Pons (tissue), 1 donor: ENCODE measurements at places on chromosomes 12 and 14.
A peak's percentile ranks its signal among the peaks of the same experiment; 100 is the strongest.

DNA sequence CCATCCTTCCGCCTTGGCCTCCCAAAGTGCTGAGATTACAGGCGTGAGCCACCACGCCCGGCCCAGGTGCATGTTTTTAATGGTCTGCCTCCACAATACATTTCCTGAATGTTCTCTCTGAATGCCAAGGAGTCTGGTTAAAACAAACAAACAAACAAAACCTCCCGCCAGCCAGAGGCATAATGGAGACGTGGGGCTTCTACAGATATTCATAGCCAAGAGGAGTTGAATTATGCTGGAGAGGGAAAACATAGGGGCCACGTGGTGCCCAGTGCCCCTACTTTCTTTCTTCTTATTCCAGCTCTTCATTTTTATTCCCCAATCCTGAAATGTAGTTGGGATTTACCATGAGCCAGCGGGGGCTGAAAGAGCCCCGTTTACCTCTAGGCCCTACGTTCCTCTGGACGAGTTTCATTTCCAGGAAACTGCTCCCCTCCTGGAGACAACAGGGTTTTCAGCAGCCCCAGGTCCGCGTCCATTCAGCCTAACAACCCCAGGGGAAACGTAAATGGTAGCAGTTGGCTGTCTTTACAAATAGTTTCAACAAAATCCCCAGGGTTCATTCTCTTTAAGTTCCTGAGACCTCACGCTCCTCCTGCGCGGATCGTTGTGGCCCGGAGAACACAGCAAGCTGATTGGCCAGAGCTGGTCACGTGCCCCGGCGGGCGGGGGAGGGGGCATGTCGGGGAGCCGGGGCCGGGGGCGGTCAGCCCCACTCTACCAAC lies 108.5 kb upstream of the ESRRB start:
- DNase-seq, result peak; percentile 39

- peak; percentile 84 for DNase-seq
Measured at GRCh38 chr14:22386924-22387775, 201.9 kb downstream of the DAD1 start.

GRCh38 chr14:52348279-52348678 lies 34.2 kb downstream of the PTGER2 start:
- DNase-seq, result no peak

- DNase-seq, result no peak
Measured at GRCh38 chr12:108530161-108530560, 15.1 kb downstream of the FICD start.

GRCh38 chr14:63852271-63852816 lies 460 bp upstream of the SYNE2 start:
- DNase-seq, result no peak

- DNase-seq, result no peak
Measured at GRCh38 chr12:89117448-89118034, 234.8 kb downstream of the DUSP6 start.

DNA sequence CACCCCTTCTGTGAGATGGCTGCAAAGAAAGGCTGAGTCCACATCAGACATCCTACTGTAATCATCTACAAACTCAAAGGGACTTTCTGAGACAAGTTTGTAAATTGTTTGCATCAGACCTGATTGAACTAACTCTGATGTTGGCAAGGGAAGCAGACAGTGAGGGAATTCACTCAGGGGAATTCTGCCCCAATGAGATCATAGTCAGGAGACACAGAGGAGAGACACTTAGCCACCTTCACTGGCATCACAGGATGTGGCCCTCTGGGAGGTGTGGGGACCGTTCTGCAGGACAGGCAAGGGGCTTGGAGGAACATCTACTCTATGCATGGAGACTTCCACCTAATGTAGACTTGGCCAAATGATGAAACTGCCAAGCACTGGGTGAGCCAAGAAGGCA lies 70.7 kb upstream of the DDX11 start:
- no peak for DNase-seq

GRCh38 chr12:113456199-113456598 lies 15.5 kb downstream of the LHX5 start:
- DNase-seq, result no peak

DNA sequence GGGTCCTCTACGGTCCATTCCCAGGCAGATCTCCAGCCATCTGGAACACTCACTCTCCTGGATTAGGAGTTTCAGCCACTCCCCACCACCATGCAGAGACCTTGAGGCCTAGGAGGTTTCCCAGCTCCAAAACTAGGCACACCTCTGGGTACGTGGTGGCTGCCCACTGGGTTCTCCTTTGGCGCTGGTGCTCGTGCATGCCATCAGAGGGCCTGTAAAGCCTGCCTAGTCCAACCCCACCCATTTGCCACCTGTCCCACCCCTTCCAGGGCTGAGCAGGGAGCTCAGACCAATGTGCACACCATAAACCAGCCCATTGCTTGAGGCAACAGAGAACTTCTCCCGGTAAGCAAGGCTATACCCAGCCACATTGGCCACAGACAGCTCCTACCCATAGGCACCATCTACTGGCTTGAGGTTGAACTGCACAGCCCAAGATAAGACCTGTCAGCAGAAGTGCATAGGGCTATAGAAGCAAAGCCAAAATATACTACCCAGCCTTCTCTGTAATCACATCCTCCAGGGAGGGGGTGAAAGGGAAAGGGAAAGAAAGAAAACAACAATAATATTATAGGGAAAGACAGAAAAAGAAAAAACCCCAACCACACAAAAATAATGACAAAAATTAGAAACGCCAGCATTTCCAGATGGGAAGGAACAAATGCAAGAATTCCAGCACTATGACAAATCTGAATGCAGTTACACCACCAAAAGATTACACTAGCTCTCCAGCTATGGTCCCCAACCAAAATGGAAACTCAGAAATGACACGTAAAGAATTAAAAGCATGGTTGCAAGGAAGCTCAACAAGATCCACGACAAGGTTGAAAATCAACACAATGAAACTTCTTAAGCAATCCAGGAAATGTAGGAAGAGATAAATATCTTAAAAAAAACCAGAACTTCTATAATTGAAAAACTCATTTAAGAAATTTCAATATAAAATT lies 111.9 kb upstream of the CCDC175 start:
- peak; percentile 33 for DNase-seq

- DNase-seq, result no peak
Measured at GRCh38 chr12:99393763-99394162, 253.8 kb upstream of the GARIN6 start.

GRCh38 chr12:112488257-112488876 lies 69.6 kb downstream of the PTPN11 start:
- peak; percentile 88 for DNase-seq

DNA sequence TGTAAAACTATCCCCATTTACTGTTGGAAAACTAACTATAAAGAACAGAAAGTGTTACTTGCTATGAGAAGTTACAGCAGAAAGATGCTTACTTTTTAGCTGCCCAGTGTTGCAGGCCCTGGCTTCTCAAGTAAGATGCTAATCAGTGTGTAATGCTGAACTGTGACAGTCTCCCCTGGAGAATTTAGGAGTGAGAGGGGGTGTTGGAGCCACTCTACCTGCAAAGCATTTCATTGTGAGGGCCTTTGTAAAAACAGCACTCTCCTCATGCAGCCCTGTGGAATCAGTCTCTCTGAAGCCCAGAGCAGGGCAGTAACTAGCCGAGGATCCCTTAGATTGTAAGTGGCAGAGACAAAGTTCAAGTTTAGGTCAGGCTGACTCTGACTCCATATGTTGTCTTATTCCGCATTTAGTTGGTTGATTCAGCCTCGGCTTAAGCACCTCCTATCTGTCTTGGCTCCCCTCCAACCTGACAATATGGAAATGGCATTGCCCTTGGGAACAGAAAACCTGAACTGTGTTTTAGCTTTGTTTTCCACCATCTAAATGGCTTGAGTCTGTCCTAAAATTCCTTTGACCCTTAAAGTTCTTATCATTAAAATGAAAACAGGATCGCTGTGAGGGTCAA lies 141.3 kb downstream of the PRKCH start:
- no peak for DNase-seq

GRCh38 chr12:86774841-86775388 lies 518.7 kb upstream of the MGAT4C start:
- no peak for DNase-seq

DNA sequence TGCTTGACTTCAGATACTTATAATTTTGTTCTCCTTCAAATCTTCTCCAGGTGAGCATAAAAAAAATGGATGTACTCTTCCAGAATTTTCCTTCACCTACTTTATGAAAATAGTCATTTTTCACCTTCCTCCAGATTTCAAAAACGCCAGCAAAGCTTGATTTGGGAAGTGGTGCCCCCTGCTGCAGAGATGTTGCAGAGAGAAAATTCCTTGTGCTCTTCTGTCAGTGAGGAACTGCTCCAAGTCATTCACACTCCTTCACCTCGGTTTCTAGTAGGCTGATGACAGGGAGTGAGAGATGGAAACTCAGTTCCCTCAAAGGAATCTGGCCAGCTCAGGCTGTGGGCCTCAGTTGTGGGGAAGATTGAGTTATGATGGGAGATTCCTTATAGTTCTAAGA lies 24.2 kb upstream of the RNASE3 start:
- peak; percentile 24 for DNase-seq

DNA sequence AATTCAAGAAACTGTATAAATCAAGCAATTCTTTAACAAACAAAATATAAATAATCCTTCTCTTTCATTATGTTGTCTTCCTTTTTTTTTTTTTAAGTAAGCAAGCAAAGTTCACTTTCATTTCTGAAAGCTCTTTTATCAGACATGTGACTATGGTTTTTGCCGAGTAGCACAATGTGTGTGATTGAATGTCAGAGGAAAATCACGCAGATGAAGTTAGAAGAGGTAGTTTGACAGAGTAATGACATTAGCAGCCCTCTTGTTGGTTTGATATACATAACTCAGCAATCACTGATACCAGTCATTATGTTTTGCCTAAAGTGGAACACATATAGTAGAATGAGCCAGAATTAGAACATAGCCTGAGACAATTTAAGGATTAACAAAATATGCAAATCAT lies 19.0 kb downstream of the ALX1 start:
- no peak for DNase-seq

- DNase-seq, result no peak
Measured at GRCh38 chr14:39875028-39875427, 442.8 kb upstream of the FBXO33 start.

- DNase-seq, result no peak
Measured at GRCh38 chr12:57722716-57723629, 15.6 kb downstream of the AGAP2 start.

DNA sequence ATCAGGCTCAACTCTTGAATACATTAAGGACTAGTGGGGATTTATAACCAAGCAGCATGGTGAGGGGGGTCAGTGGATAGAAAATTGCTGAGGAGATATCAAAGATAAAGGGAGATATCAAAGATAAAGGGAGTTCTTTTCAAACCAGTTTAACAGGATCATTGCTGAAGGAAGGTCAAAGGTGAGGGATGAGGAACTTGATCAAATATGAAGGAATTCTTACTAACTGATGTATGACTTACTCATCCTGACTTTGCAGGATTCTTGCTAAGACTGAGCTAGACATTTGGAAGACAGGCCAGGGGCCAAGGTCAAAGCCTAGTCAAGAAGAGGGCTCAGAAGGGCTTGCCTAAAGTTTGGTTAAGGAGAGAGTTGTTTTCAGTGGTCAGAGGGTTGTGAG lies 4.8 kb downstream of the ABHD4 start:
- no peak for DNase-seq

GRCh38 chr14:71733210-71733883 lies 198.9 kb upstream of the RGS6 start:
- DNase-seq, result no peak

GRCh38 chr14:21791749-21792148 lies 118.1 kb upstream of the OR4E1 start:
- DNase-seq, result no peak

DNA sequence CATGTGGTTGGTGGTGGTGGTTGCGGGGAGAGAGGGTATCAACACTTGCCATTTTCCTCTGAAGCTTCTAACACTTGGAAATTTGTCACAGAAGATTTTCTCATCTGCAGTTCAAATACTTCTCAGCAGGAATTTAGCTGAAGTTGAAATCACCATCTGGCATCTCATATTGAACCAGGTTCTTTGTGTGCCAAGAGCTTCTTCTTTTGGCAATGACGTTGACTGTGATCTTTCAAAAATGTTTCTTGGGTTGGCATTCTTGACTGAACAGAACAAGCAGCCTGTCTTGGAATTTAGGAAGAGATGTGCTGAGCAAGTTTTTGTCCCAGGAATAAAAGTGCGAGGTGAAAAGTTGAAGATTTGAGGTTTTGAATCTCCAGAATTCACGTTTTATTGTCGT lies 8.7 kb upstream of the NIN start:
- DNase-seq, result no peak

DNA sequence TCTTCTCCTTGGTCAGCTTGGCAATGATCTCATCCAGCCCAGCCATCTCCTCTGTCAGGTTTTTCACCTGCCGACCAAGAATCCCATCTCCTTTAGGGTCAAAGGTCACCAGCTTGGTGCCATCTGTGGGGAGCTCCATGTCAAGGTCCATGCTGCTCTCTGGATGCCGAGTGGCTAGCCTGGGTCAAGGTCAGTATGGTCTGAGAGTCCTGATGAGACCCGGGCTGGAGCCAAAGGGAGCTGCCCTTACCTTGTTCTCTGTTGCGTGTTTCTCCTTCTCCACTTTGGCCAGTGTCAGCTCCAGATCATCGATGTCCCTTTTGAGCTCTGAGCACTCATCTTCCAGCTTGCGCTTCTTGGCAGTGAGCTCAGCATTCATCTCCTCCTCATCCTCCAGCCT lies 11.8 kb downstream of the MYH7 start:
- DNase-seq, result no peak

DNA sequence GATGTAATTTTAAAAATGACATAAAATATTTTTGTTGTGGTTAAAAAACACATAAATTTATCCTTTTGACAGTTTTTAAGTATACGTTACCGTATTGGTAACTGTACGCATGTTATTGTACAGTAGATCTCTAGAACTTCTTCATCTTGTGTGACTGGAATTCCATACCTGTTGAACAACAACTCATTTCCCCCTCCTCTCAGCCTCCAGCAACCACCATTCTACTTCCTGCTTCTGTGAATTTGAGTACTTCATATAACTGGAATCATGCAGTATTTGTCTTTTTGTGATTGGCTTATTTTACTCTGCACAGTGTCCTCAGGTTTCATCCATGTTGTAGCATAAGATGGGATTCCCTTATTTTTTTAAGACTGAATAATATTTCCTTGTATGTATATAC lies 113.6 kb upstream of the ATF1 start:
- no peak for DNase-seq

- DNase-seq, result no peak
Measured at GRCh38 chr14:55693904-55694303, 113.9 kb downstream of the KTN1 start.

- DNase-seq, result no peak
Measured at GRCh38 chr12:93361151-93361919, 16.4 kb upstream of the NUDT4 start.

GRCh38 chr14:47345016-47345415 lies 330.4 kb downstream of the MDGA2 start:
- no peak for DNase-seq

DNA sequence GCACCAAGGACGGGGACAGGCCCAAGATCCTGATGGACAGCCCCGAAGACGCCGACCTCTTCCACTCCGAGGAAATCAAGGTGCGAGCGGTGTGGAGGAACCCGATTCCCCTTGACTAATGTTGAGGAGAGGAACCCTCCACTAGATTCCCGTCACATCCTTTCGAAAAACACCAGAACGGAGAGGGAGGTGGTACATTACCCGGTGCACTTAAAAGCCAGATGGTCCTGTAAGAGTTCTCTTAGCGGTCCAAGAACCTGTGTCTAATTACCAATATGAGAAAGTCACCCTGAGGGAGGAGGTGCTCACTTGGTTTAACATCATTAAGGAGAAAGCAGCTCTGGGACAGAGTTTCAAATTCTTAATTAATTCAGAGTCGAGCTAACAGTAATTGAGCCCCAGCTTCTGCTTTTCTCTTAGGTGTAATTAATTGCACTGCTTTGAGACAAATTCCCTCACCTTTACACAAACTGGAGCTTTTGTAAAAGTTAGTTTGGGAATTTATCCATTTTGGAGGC lies 450 bp downstream of the PRKAB1 start:
- DNase-seq, result peak; percentile 19

- no peak for DNase-seq
Measured at GRCh38 chr12:50353869-50354593, 42.4 kb downstream of the FAM186A start.
